ENCODE measurements at places on chromosomes 6 and 20. TPM values are rescaled to one million over a fixed set of nuclear protein-coding genes. Genes with fewer than 3 reads are reported as not detected.

F13A1 gene
- total RNA-seq: not detected

PTCHD4 gene
- 0.15 TPM for total RNA-seq

MUCL3 gene
- not detected for total RNA-seq

IMPG1 gene
- not detected for total RNA-seq

ANGPT4 gene
- total RNA-seq: not detected

ID1 gene
- total RNA-seq: 74.4 TPM

C6orf132 gene
- total RNA-seq: 53.9 TPM

DNA sequence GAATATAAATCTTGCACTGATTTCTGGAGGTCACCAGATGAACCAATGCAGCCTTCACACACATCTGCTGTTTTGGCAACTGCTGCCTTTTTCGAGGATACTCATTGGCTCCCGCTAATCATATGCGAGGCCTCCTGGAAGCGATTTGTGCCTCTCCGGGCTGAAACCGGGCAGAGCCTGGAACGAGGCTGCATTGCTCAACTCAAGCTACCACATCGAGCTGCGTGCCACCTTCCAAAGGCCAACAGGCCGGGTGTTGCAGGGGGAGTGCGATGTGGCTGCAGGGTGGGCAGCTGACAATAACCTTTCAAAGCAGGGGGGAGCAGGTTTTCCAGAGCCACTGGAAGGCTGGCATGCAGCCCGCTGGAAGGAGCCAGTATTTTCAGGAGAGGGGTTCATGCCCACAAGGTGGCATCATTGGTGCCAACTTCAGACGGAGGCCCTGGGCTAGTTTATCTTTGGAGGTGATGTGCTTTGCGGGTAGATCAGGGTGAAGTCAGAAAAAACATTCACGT lies 122.6 kb upstream of the IFNGR1 start:
- DNase-seq: peak; percentile 12

GRCh38 chr6:56618050-56618449 lies 24.6 kb downstream of the DST start:
- no peak for DNase-seq

DNA sequence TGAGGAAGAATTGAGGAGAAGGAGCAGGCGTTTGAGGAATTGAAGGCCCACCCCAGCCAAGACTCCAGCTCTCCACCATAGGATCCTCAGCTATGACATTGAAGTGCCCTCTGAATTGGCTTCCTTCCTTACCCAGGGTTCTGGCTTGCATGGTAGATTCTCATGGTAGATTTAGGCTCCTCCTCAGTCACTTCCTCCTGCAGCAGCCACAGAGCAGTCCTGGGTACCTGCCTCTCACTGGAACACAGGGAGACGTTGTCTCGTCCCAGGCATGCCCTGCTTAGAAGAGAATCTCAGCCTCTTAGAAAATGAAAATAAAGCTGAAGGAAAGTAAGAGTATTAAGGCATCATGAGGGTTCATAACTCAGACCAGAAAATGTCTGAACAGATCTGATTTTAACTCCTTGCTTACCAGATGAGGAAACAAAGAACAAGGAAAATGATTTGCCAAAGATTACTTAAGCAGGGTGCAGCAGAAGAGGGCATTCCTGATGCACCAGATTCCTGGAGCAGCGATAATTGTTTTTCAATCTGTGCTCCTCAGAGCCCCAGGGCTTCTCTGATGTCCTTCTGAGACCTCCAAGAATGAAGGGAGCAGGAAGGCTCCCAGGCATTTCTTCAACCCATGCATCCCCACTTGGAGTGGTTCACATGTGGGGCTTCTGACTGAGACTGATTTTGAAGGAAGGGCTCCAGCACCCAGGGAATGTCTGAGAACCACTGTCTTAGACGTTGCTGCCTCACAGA lies 219.8 kb downstream of the HIVEP2 start:
- no peak for DNase-seq

DNA sequence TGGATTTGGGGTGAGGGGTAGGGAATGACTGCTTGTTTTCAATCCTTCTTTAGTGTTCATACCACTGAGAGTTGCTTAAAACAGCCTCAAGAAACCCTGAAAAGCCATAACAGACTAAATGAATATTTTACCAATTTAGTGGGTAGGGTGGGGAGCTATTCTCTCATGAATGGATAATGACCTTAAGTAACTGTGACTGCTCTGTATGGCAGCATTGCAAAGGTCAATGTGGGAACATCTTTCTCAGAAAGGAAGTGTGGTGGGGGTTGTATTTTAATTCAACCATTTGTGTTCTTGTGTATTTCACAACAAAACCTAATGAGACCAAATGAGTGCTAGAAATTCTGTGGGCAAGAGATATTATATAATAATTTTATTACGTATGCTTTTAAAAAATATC lies 55.7 kb downstream of the PHACTR2 start:
- DNase-seq: no peak

GRCh38 chr6:33195304-33196165 lies 3.3 kb upstream of the COL11A2 start:
- DNase-seq: no peak

GRCh38 chr6:7750197-7750596 lies 24.3 kb downstream of the BMP6 start:
- DNase-seq: no peak

DNA sequence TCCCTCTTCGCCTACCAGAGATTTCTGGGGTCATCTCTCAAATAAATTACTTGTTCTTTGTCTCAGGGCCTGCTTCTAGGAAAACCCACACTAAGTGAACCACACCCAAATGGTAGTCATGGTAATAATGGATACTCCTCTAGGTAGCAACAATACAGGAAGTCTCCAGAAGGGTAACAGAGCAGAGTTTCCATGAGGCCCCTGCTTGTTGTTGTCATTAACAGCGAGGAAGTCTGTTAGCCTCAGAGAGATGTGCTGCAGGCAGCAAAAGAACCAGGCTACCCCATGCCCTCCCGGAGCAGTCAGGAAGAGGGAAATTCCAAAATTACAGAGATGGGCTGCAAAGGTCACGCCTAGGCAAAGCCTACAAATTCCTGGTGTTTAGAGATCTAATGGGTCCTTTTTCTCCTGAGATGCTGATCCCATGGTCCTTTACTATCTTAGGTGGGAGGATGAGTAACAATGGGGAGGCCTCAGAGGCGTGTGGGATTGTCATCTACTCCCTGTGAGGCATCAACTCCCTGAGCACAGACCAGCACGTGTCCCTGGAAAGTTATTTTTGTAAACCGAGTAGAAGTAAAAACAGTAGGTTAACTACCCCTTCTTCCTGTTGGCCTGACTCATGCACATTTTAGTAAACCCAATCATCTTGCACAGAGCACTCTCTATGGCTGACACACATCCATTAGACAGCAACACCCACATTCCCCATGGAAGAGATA lies 10.1 kb downstream of the ISM1 start:
- no peak for DNase-seq

- no peak for DNase-seq
Observed at GRCh38 chr6:96460052-96460700, 61.4 kb upstream of the UFL1 start.

DNA sequence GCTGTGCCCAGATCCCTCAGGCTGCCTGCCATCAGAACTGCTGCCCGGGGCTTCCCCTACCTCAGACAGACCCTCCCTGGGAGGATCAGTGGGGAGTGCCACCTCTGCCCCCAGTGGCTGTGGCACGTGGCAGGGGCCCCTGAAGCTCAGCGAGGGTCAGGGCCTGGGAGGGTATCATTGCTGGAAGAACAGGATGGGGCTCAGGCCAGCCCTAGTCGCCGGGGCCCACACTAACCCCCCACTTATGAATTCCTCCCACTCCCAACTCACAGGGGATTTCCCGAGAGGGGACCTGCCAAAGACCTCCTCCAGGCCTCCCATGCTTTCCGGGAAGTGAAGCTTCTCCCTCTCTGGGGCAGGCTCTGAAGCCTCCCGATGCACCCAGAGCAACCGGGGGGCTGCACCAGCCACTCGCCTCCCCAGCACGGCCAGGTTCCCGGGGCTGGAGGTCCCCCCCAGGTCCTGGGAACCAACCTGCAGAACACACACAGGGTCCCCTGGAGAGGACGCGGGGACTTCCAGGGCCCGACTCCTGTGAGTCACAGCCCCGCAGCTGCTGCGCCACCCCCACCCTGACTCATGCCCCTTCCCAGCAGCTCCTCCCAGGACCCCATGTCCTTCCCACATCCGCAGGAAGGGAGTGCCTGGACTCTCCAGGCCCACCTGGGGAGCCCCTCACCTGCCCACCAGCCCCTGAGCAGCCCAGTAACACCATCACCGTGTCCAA lies 2.5 kb downstream of the TNFRSF6B start:
- DNase-seq: peak; percentile 90

GRCh38 chr6:53056273-53056672 lies 8.9 kb upstream of the FBXO9 start:
- DNase-seq: no peak

DNA sequence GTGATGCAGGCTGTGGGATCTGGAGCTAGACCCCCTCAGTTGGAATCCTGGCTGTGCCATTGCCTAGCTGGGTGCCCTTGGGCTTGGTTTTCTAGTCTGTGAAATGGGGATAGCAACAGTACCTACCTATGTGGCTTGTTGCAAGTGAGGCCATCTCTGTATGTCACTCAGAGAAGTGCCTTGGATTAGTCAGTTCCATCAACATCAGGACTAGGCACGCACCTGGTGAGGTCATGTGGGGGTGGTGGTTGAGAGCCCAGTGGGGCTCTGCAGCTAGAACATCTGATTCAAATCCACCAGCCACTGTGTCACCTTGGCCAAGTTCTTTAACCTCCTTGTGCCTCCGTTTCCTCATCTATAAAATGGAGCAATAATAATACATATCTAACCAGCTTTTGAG lies 12.5 kb downstream of the TCF15 start:
- DNase-seq: no peak

DNA sequence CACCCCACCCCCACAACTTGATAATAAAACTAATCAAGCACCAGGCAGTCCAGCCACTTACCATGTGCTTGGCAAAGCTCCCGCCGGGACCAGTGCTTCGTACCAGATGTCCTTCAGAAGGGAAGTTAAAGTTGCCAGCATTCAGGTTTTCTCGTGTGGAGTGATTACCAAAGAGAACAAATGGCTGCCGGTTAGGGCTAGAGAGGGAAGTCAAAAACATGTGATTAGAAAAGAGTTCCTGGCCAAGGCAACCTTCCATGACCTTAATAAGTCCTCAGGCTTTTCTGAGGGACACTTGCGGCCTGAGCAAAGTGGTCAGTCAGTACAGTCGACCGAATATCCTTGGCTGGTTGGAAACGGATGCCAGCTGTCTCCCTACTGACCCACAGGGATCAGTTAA lies 67.0 kb downstream of the DNAAF9 start:
- no peak for DNase-seq

DNA sequence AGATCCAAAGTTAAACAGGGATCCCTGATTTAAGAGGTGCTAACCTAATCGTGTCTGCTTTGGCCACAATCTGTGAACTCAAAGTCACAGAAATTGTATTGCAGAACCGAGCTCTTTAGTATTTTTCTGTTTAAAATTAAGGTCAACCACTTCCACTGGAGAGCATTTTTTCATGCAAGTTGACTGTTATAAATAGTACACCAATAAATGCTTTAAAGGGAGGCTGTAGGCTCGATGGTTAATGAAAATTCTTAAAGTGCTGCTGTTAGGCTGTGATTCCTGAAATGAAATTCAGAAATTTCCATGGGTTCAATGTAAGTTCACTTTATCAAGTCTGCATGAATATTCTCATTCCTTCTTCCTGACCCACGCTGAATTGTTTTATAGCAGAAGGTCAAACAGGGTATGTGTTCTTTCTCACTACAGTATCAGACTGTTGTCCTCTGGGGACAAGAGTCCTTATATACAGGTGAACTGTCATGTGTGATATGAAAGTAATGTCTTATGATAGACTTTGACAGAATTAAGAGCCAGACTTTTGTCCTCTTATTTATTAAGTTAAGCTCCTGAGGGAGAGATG lies 92.5 kb upstream of the HDGFL1 start:
- no peak for DNase-seq

GRCh38 chr20:37938954-37939353 lies 36.0 kb downstream of the VSTM2L start:
- DNase-seq: no peak

GRCh38 chr6:43088654-43089056 lies 12.5 kb downstream of the PTK7 start:
- DNase-seq: no peak

DNA sequence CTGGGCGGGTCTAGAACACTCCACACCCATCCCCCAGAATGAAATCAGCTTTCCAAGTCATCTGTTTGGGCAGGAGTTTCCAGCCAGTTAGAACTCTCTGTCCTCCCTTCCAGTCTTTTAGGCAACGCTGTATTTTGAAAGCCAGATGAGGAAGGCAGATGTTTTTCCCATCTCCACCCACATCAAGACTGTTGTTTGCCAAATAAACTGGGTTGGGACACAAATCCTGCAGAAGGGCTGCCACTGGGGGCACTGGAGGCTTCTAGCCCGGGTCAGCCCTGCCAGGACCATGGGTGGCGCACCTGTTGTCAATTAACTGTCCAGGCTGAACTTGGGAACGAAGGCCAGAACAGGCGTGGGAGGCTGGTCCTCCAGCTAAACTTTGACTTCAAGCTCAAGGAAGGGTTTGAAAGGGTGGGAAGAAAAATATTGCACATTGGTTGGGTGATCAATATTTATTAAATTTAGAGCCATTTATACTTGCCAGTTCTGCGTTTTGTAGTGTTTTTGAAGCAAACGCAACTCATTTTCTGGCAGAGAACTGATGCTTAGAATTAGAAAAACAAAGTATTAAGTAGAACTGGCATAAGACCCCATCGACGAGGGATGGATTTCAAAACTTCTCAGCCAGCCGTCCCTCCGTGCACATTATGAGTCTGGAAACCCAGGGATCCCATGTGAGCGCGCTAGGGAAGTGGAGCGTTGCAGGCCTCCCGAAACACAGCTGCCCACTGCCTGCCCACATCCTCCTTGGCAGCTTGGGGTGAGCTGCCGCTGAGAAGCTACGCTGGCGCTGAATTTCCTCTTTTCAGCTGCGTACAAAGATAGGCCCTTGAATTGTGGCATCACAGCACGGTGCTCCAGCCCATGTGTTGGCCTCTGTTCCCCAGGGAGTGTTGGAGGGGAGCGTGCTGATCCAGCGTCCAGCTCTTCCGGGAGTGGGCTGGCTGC lies 297.4 kb downstream of the QKI start:
- no peak for DNase-seq

DNA sequence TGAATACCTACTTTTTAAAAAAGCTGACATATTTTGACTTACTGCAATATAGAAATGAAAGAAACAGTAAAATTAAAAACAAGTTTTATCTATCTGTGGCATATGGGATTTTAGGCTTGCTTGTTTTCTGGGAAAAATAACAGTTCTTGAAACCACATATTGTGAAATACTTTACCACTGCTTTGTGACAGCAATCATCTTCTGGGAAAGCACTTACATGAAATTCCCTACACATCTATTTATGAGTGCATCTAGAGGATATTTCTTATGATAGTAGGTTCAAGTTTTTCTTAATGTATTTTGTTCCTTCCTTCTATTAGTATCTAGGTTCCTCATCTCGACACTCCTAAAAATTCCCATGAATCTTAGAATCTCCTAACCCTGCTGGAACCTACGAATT lies 75.2 kb downstream of the STXBP5 start:
- DNase-seq: no peak

GRCh38 chr6:145147981-145148749 lies 587.2 kb downstream of the EPM2A start:
- DNase-seq: peak; percentile 92

- no peak for DNase-seq
Observed at GRCh38 chr6:116515141-116515540, 3.7 kb downstream of the CALHM5 start.

Measured in PC-9 (cell line).